Stimulated activated CD8-positive, alpha-beta memory T cell treated with anti-CD3 and anti-CD28 coated beads, Interleukin-4, amount 100 ng/mL, for 1 hour (primary cell): ENCODE measurements at places on chromosomes 1 and 21.

- DNase-seq = no peak
These were observed 381 bp upstream of the KLHL20 start for GRCh38 chr1:173714441-173714758.

GRCh38 chr21:27513016-27513415, 546.1 kb upstream of the ADAMTS5 start:
- DNase-seq = no peak

DNA sequence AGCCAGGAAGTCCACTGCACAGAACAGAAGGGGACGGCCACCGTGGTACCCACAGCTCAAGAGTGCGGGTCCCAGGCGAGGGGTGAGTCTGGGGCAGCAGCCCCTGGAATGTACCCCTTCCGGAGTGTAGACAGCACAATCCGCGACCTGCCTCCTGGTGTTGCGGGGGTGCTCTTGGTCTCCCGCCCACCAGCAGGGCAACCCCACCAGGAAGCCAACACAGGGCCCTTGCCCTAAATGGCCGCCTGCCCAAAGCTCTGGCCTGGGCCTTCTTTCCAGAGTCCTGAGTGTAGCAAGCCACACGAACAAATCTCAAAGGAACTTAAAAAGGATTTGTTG, 1.1 kb upstream of the SLC19A1 start:
- no peak for DNase-seq

- no peak for DNase-seq
These were observed 2.8 kb upstream of the TARS2 start for GRCh38 chr1:150484431-150484830.

DNA sequence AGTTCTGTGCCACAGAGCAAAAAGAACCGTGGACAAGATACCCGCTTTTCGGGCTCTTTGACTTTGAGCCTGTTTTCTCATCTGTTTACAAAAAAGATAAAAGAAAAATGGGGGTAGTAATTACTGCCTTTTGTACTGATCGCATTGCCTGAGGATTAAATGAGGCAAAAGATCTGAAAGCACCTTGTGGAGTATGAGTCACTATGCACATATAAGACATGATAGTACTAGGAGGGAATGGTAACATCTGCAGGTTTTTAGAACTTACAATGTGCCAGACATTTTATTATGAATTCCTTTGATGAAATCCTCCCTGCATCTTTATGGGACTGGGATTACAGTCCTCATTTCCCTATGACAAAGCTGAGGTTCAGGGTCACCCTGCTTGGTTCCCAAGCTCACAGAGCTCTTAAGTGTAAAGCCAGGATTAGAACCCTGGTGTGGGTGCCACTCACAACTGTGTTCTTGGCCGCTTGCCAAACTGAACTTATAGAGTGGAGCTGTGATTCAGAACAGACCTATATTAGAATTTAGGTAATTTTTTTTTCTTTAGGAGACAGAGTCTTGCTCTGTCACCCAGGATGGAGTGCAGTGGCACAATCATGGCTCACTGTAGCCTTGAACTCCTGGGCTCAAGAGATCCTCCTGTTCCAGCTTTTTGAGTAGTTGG, 1.8 kb downstream of the DISC1 start:
- no peak for DNase-seq

GRCh38 chr21:39885119-39885848, 18.0 kb downstream of the PCP4 start:
- no peak for DNase-seq

- no peak for DNase-seq
These were observed 41.0 kb upstream of the SCAF4 start for GRCh38 chr21:31772674-31773555.

- no peak for DNase-seq
These were observed 179.2 kb downstream of the ATG4C start for GRCh38 chr1:62962901-62963776.
